Subcutaneous preadipocyte (primary cell): ENCODE measurements at places on chromosomes 1 and 21. TPM values are rescaled to one million over a fixed set of nuclear protein-coding genes. Genes with fewer than 3 reads are reported as not detected.

Gene PRXL2B
- 11.0 and 16.8 TPM in 2 replicates for total RNA-seq

Gene C8B
- total RNA-seq, result not detected in 2 replicates

Gene REN
- 0.37 TPM in 1 of 2 replicates, not detected in the other for total RNA-seq

Gene OR2T29
- not detected in 2 replicates for total RNA-seq

Gene PKLR
- total RNA-seq, result under 0.01 TPM in 1 of 2 replicates, not detected in the other

Gene MATN1
- 0.37 TPM in 1 of 2 replicates, not detected in the other for total RNA-seq

Gene KIF14
- 9.2 and 18.6 TPM in 2 replicates for total RNA-seq

Gene SMG7
- total RNA-seq, result 18.0 and 26.0 TPM in 2 replicates

Gene BRINP3
- total RNA-seq, result under 0.01 TPM in 1 of 2 replicates, not detected in the other

Gene FMN2
- 15.4 and 35.8 TPM in 2 replicates for total RNA-seq

Gene RNU1-2
- under 0.01 TPM in 2 replicates for total RNA-seq

Gene IL19
- not detected in 2 replicates for total RNA-seq

Gene OSCP1
- 7.4 and 8.1 TPM in 2 replicates for total RNA-seq

Gene PDE9A
- 4.4 and 10.0 TPM in 2 replicates for total RNA-seq

Gene DDR2
- total RNA-seq, result 181 and 196 TPM in 2 replicates

Gene PEX10
- total RNA-seq, result 26.8 and 29.1 TPM in 2 replicates

Gene LRRC3
- total RNA-seq, result 1.2 and 1.5 TPM in 2 replicates

Gene MAP10
- 1.5 and 1.8 TPM in 2 replicates for total RNA-seq

Gene EXOSC10
- total RNA-seq, result 55.9 and 66.3 TPM in 2 replicates

Gene UFC1
- 42.8 and 63.6 TPM in 2 replicates for total RNA-seq

Gene CHML
- total RNA-seq, result 13.2 and 30.7 TPM in 2 replicates

Gene CDA
- total RNA-seq, result 2.0 and 2.6 TPM in 2 replicates

Gene LRRIQ3
- total RNA-seq, result 0.39 and 0.73 TPM in 2 replicates

Gene HMGN1
- total RNA-seq, result 136 and 149 TPM in 2 replicates

Gene FCRL1
- total RNA-seq, result not detected in 2 replicates
